ENCODE measurements at places on chromosomes 6 and 20.
A peak's percentile ranks its signal among the peaks of the same experiment; 100 is the strongest.

DNA sequence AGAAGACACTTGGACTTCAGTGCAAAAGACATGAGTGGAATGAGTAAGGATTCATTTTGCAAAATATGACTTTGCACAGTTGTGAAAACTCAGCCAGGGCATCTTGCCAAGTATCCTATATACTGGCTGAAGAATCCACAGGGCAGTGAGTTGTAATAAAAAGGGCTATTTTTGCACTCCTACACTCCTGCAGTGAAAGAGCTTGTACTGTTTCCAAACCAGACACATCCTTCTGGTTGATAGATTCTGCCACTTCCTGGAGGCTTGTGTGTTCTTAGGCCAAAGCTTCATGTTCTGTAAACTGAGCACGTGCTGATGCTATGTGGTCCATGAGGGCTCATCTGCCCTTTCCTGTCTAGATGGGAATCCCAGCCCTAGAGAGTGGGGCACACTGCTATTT lies 34.9 kb downstream of the GMPR start:
- no peak for DNase-seq

DNA sequence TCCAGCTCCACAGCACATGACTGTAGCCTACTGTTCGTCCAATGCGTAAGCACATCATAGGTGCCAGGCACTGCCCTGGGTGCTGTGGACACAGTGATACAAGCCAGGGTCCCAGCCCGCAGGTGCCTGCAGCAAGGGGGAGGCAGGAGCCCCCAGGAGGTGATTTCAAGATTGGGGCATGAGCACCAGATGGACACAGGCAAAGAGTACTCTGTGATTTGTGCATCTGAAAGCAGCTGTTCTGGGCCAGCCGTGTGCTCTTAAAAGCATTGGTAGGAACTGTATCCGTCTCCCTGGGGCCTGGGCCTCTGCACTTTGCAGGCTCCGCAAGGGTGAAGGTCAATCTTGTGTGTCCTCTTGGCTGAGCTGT lies 149.8 kb downstream of the SYCP2 start:
- DNase-seq: no peak

DNA sequence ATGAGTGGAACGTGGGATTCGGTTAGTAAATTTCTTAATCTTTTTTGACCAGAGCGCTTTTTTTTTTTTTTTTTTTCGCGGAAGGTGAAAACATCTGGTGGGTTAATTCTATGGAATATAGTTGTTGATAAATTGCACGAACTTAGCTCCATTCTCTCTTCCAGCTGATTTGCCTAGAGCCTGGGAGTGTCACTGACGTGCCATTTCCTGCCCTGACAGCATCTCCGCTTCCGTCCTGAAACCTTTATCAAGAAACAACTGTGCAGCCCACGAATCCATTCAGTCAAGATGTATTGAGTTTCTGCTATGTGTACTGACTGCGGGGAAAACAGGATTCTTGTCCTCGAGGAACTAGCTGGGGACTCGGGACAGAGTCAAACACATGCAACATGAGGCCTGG lies 59.5 kb upstream of the TGM3 start:
- DNase-seq: no peak

DNA sequence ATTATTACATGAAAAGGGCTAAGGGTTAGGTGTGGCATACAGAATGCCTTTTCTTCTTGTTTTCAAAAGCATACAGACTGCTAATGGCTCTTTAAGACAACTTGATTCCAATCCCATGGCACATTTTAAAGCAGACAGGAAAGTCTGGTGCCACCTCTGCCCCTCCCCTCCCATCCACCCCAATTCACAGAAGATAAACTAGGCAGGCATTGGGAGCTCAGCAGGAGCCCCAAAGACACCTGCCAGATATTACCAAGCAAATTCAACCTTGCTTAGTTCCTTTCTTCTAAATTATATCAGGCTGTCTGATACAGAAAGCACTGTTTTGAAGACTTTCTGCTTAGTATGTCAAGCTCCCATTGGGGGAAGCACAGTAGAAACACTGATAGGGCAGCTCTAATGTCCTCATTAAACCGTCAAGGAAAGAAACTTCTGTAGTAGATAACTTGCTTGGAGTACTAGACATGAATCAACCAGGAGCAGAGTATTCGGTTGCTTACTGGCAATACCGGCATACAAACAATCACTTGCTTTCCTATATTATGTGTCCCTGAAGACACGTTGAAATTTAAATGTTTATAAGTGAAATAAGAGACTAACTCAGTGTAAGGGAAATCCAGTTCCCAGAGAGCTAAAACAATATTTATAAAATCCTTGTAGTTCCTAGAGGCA lies 13.0 kb downstream of the SESN1 start:
- no peak for DNase-seq

GRCh38 chr6:115071962-115072361 lies 729.1 kb upstream of the HS3ST5 start:
- DNase-seq: no peak

- DNase-seq: no peak
These were observed 6.5 kb upstream of the ZSCAN9 start for GRCh38 chr6:28218312-28219248.

DNA sequence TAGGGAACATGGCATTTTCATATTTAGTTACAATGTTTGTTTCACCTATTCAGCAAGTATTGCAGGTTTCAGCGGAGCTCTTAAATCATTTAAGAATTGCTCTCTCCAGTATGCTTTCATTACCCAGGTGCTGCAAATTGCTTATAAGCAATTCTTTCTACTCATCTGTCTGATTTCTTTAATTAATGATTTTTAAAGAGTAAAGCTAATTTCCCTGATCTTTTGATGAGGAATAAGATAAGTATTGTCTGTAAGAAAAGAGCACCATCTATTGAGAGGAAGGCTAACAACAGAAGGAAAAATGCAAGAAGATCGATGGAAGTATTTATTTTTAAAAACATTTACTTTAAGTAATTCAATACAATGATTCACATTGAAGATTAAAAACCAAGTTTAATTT lies 2.0 kb downstream of the OPRM1 start:
- no peak for DNase-seq

- no peak for DNase-seq
These were observed 1.1 kb downstream of the PTCHD4 start for GRCh38 chr6:48109944-48110343.

DNA sequence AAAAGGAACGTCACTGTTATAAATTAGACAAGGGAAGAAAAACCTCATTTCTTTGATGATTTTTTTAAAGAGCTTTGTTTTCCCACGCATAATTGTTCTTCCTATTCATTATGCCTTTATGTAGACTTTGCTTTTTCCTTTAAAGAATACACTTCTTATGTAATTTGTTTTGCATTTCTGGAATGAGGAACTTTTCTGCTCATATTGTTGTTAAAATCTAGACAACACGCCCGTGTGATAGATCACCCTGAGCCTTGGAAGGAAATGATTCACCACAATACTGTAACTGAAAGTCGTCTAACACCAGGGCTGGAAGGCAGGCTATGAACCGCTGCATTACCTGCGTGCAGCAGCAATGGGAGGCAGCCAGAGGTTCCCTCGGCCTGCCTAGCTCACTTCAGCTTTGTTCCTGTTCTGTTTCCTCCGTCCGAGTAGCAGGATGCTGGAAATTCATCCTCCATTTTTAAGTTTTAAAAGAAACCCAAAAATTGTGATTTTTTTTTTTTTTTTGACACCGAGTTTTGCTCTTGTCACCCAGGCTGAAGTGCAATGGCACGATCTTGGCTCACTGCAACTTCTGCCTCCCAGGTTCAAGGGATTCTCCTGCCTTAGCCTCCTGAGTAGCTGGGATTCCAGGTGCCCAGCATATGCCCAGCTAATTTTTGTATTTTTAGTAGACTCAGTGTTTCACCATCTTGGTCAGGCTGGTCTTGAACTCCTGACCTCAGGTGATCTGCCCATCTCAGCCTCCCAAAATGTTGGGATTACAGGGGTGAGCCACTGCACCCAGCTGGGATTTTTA lies 49.6 kb upstream of the ZNF217 start:
- peak; percentile 98 for DNase-seq

GRCh38 chr6:4274382-4275082 lies 139.2 kb upstream of the ECI2 start:
- peak; percentile 28 for DNase-seq

GRCh38 chr6:138544501-138544900 lies 45.2 kb upstream of the NHSL1 start:
- DNase-seq: no peak

DNA sequence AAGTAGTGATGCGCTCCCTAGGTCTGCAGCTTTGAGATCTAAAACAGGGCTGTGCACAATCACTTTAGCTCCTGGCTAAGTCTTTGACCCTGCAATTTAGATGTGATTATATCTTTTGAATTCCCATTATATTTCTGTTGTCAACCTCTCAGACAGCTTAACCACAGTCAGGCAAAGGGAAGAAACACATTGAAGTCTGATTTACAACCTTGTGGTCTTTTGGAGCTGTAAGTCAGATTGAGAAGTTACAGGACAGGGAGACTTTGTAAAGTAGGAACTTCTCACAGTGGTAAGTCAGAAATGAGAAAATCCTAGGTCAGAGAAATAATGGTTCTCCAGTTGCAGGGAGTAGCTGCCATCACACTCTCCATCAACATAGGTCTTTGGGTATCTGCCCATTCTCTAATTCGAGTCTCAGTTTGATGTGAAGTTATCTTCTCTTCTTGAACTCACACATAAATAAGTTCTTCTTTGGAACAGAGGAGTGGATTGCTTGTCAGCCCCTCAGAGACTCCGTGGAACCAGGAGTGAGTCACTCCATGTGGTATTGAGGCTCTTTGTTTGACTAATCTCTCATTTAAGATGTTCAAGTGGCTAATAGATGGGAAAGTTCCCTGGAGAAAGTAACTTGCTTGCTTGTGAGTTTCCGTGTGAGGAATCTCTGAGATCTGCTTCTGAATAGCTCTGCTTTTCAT lies 35.0 kb upstream of the SGK1 start:
- DNase-seq: peak; percentile 33

- DNase-seq: no peak
These were observed 96.0 kb upstream of the PRDM1 start for GRCh38 chr6:105990151-105990550.

GRCh38 chr20:50887576-50887975 lies 43.7 kb downstream of the ADNP start:
- DNase-seq: no peak

GRCh38 chr6:127515794-127516661 lies 3.1 kb downstream of the MTCL3 start:
- DNase-seq: no peak

- no peak for DNase-seq
These were observed 65.3 kb upstream of the BMP2 start for GRCh38 chr20:6702144-6702543.

GRCh38 chr20:32907886-32908285 lies 49.2 kb downstream of the EFCAB8 start:
- DNase-seq: no peak

GRCh38 chr20:50019466-50020256 lies 36.9 kb downstream of the SNAI1 start:
- peak; percentile 43 for DNase-seq

DNA sequence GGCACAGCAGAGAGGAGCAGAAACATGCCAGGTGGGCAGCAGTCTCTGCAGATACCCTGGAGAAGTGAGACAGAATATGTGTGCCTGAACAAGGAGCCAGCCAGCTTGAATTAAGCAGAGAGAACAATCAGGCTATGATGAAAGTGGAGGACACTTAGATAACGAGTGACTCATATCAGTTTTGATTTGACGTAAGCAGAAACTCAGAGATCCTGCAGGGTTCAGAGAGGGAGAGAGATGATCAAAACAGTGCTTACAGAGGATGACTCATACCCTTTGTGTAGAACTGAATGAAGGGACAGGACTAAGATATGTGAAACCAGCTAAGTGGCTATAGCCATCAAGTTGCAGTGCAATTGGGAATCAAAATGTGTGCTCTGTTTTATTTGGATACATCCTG lies 300.7 kb downstream of the TENT5A start:
- peak; percentile 77 for DNase-seq

- no peak for DNase-seq
These were observed 32.1 kb downstream of the FAM83B start for GRCh38 chr6:54878718-54879117.

DNA sequence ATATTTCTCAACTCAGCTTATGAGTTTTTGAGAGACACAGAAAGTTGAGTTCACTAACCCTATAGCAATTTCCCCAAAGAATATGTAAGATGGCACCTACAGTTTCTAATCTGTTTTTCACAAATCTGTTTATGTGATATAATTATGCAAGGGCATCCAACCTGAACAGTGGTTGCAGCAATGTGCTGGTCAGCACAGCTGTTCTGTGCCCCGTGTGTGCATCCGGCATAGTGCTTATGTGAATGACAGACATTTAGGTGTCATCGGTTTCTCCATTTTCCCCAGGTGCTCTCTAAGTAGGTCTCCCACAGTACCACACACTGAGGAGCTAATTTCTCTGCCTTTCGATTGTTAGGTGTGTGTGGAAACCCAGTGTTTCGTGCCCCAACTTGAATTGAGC lies 7.7 kb upstream of the BACH2 start:
- DNase-seq: no peak

DNA sequence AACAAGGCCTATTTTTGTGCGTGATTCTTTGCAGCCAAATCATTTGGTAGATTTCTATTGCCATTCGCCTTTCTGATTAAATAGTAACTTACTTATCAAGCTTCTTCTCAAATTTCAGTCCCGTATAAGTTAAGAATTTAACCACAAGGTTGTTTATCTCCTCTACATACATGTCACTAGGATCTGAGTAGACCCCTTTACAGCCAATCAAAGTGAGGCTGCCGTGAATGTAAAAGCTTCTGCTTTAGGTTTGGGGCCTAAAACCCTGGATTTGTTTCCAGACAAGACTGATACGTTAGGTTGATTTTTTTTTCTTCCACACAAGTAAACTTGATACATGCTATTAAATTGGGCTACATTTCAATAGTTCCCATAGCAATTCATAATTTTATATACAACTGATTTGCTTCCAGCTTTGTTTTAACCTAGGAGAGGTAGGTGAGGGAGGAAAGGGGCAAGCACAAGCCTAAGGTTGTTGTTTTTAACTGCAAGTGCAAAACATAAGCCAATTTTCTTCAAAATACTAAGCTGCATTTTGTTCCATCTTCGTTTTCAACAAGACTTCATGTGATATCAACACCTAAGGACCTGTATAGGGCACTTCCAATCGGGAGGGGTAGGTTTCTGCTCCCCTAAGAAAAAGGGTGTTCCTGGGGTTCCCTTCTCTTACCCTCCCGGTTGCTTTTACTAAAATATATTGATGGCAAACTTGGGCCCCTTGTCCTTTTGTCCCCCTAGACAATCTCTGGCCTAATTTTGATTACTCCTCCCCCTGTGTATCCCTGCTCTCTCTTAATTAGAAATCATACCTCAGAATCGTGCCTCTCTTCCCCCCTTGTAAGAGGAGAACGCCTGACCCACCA lies 1.7 kb downstream of the RANBP9 start:
- peak; percentile 53 for DNase-seq

DNA sequence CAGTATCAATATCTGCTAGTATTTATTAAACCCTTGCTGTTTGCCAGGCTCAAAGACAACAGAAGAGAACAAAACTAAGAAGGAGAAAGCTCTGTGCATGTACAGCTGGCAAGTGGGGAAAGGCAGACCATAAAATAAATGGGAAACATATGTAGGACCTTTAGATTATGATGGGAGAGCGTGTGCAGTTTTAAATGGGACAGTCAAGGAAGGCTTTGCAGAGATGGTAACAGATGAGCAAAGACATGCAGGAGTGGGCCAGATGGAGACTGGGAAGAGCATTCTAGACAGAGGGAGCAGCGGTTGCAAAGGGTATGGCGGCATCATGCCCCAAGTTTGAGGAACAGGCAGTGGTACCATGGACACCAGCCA lies 260.0 kb downstream of the NRN1 start:
- DNase-seq: no peak

GRCh38 chr20:38649275-38649891 lies 47.8 kb downstream of the ARHGAP40 start:
- DNase-seq: peak; percentile 22

All from PC-9 (cell line).